ENCODE measurements at places on chromosomes 16 and 17.

DNA sequence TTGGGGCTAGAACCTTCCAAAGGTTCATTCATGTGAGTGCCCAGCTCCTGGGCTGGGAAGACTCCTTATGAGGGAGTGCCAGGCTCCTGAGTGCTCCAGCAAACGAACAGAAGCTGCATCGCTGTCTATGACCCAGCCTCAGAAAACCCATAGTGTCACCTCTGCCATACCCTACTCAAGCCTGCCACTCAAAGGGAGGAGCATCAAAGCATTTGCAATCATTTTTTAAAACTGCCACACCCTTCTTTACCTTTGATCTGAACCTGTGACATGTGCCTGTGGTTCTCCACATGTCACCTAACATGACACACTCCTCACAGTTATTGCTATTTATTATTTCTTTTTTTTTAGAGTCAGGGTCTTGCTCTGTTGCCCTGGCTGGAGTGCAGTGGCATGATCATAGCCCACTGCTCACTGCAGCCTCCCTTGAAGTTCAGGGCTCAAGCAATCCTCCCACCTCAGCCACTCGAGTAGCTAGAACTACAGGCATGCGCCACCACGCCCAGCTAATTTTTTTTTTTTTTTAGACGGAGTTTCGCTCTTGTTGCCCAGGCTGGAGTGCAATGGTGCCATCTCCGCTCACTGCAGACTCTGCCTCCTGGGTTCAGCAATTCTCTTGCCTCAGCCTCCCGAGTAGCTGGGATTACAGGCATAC lies 7.3 kb upstream of the KDM8 start:
- DNase-seq: no peak

DNA sequence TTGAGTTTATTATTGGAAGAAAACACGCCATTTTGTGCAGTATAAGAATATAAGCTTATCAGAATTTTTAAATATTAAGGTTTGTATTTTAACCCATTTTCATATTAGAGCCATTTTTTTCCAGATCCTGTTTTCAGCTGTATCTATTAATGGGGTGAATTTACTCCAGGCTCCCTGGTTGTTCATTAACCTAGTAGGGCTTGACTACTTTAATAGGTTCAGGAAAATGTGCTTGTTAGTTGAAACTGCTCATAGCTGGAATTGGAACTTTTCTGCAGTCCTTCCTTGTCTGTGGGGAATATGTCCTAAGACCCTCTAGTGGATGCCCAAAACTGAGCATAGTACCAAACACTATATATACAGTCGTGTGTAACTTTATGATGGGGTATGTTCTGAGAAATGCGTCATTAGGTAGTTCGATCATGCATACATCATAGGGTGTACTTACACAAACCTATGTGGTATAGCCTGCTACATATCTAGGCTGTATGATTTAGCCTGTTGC lies 28.0 kb downstream of the NFAT5 start:
- DNase-seq: no peak

GRCh38 chr17:9217151-9218056 lies 196.1 kb downstream of the NTN1 start:
- DNase-seq: no peak

- DNase-seq: no peak
Measured at GRCh38 chr17:63774969-63775265, 947 bp downstream of the DDX42 start.

GRCh38 chr17:70205401-70205800 lies 36.1 kb downstream of the KCNJ2 start:
- no peak for DNase-seq
